ENCODE measurements at places on chromosomes 5 and 9.

DNA sequence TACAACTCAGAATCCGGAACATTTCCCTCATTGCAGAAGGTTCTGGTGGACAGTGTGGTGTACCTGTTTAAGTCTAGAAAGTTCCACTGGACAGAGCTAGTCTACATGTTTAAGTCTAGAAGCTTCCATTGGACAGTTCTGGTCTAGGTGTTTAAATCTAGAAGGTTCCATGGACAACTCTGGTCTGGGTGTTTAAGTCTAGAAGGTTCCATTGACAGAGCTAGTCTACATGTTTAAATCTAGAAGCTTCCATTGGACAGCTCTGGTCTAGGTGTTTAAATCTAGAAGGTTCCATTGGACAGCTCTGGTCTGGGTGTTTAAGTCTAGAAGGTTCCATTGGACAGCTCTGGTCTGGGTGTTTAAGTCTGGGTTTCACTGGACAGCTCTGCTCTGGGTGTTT is 25.0 kb downstream of the CCDC187 start:
- no peak for DNase-seq

- no peak for DNase-seq
These were observed 375.5 kb downstream of the PDE4D start for GRCh38 chr5:59517926-59518585.

DNA sequence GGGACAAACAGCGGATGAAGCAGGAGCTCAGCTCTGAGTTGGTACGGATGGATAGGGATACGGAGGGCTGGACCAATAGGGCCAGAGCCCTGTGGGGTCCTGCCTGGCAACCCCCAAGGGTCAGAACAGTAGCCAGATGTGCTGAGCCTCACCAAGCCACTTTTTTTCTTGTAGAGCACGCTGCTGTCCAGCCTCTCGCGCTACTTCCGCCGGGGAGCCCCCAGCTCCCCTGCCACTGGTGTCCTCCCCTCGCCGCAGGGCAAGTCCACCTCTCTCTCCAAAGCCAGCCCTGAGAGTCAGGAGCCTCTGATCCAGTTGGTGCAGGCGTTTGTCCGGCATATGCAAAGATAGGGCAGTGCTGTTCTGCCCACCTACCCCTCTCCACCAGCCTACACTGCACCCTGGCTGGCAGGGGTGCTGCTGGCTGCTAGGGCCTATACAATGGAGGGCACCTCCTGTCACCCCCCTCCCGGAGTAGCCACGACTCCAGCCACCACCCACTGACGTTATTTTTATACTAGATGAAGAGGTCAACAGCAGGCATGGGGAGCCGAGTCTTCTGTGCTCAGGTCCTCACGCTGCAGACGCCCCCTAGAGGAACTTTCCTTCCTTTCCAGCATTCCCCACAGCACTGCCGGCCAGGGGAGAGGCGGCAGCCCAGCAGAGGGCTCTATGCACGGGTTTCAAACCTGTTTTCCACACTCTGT is 21.6 kb downstream of the SH3GLB2 start:
- DNase-seq: peak; percentile 72

DNA sequence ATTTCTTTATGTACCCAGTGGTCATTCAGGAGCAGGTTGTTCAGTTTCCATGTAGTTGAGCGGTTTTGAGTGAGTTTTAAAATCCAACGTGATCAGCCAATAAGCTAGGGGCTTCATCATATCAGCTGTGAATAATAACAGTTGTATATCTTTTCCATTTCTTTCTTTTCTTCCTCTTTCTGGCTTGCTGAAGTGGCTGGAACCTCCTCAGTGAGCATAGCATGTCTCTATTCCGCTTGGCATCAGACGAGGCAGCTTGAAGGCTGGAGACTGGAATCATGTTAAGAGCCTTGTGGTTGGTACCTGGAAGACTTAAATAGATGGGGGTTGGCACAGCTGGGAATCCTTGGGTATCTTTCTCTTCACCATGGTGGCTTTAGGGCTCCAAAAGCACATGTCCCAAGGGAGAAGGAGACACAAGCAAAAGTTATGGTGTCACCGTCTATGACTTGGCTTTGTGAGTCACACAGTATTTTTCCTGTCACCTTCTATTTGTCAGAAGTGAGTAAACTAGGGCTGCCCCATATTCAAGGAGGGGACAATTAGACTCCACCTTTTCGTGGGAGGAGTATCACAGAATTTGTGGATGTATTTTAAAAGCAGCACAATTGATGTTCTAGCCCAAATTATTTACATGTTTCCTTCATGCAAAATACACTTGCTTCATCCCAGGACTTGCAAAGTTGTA is 38.0 kb upstream of the RETREG1 start:
- DNase-seq: no peak

- no peak for DNase-seq
These were observed 75.2 kb downstream of the RICTOR start for GRCh38 chr5:38999037-38999436.

GRCh38 chr5:82754036-82754746 is 323.0 kb downstream of the TMEM167A start:
- DNase-seq: no peak

- DNase-seq: no peak
These were observed 13.6 kb upstream of the S100Z start for GRCh38 chr5:76836181-76836580.

DNA sequence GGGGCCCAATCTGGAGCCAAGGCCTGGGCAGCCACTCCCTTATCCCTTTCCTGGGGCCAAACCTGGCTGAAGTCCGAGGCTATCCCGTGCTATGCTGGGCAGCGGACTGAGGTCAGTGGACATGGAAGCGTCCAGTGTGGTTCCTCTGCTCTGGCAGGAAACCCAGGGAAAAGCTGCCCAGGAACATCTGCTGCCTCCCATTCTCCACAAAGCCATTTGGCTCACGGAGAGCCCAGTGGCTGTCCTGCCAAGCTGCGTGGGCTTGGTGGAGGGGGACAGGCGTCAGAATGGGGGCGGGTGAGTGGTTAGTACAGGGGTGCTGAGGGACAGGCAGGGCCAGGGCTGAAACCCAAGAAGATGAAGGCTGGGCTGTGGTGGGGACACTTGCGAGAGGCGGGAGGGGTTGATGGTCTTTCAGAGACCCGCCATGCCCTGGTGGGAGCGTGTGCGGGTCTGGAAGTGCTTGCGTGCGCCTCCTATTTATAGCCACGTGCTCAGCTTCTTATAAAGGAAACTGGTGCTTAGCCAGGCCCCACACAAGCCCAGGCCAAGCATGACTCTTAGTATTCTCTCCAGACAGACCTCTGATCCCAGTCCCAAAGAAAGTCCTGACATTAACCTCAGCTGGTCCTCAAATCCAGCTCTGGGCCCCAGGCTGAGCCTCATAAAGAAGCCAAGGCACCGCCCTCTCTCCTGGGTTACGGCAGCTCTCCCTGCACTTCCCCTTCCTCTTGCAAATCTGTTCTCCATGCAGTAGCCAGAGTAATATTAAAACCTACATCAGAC is 9.4 kb upstream of the SLC6A7 start:
- no peak for DNase-seq

- DNase-seq: no peak
These were observed 8.2 kb downstream of the UNC5A start for GRCh38 chr5:176818391-176819098.

DNA sequence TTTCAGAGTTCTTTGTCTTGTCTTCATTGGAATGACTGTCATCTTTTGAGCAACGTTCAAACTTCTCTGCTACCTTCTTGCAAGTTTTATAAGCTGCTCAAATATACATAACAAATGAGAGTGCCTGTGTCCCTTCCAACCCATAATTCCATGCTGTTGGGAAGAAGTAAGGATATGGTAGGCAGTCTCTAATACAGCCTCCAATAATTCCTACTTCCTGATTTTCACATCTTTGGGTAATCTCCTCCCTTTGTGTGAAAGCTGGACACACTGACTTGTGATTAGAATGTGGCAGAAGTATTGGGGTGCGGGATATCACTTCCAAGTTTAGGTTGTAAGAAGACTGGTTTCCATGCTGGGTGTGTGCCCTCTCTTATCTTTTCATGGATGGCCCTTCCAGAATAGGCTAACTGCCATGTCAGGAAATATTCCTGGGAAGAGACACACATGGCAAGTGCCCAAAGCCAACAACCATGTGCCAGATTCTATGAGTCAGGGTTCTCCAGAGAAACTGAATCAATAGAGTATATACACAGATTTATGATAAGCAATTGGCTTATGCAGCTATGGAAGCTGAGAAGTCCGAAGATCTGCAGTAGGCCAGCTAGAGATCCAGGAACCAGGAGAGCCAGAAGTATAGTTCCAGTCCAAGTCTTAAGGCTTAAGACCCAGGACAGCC is 531.3 kb downstream of the NTRK2 start:
- no peak for DNase-seq

GRCh38 chr5:67338421-67338820 is 141.8 kb upstream of the CD180 start:
- DNase-seq: no peak
